ENCODE measurements at places on chromosomes 2 and 18.

DNA sequence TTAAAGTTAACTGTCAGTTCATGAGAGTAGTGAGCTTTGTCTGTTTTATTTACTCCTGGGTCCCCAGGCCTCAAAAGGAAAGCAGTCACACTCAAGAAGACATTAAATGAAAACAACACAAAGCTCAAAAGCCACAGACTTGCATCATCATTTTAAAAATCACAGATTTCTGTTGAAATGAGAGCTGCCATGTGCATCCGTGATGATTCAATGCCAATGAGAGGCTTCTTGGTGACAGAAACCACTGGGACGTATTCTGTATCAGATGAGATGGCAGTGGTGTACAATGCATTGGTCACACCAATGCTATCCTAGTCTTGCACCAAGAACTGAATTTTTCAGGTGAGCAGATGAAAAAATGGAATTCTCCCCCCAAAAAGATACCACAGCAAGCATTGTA is 204.8 kb downstream of the ANAPC1 start:
- DNase-seq, result no peak

DNA sequence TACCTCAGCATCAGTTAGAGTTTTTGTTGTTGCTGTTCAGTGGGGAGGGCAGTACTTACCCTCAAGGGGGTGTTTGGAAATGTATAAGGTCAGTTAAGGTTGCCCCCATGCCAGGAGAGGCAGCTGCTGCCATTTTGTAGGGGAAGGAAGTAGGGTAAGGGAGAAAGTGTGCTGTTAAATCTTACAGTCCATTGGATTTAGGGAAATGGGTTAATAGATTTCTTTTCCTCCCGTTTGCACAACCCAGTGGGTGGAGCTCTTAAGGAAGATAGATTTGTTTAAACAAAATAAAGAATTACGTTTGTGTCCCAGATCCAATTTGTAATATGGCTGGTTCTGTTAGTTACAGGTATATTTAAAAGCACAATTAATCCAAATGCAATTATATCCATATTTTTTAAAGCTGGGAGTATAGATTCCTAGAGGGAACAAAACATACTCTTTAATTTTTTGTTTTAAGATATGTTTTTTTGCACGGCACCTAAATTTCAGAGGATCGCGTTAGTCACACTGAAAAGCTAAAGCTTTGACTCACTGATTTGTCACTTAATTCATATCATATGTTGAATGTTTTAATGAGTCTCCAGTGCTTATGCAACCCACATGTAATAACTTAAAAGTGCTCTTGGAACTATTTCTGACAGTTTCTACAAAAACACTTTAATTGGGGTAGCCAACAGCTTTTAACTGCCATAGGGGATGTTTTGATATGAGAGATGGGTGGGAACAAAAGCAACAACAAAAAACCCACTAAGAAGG is 9.0 kb upstream of the CWC22 start:
- no peak for DNase-seq

DNA sequence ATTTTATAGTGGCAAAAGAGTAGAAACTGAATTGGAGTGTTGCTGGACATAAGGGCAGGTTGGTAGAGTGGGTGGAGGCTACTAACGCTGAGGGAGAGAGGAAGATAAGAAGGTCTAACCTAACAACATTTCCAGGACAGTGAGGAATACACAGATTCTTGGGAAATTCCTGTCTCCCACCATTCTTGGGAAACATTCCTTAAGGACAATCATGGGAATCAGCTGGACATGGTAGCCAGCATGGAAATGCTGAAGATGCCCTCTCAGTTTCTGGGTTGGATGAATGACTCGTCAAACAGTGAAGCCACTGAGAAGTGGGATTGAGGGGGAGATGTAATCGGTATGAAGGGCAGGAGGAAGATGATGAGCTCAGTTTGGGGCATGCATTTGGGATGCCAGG is 265.4 kb downstream of the AFF3 start:
- DNase-seq, result no peak

DNA sequence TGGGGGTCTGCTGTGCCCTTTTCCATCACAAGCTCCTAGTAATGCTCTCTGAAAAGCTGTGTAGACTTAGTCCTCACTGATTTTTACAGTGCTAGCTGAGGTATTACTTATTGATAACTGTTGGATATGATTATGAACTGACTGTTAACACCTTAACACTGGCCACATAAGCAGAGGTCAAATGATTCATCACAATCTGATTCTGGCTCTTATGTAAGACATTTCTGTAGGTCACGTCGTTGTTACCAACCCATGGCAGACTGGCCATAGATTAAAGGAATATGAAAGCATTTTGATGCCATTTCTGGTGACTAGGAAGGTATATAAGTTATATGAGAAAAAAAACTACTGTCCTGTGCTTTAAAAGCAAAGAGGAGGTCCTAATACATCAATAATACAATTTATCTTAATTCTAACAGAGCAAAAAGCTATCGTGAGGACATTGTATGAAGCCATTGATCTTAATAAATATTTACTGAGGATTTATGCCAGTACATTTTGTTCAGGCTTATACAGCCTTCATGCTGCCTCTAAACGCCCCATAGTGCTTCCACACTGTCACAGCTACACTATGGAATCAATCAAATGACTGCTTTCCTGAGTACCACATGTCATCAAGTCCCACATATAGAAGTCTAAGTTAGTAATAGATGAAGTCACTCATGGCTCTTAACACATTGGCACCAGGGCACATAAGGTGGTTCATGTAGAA is 6.9 kb upstream of the RND3 start:
- DNase-seq, result no peak

DNA sequence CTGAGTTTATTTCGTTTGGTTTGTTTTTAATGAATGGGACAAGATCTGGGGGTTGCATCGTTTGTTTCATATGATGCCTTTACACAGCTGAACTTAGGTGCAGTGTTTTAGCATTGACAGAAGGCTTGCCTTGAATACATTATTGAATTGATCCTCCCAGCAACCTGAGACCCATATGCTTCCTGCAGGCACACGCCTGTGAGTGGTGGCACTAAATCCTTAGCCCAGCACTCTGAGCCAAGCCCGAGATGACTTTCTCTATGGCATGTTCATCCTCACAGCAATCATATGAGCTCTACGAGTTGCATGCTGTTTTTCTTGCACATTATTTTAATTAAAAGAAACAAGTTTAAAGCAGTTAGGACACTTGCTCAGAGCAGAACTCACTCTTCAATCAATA is 47.8 kb upstream of the AGAP1 start:
- no peak for DNase-seq

DNA sequence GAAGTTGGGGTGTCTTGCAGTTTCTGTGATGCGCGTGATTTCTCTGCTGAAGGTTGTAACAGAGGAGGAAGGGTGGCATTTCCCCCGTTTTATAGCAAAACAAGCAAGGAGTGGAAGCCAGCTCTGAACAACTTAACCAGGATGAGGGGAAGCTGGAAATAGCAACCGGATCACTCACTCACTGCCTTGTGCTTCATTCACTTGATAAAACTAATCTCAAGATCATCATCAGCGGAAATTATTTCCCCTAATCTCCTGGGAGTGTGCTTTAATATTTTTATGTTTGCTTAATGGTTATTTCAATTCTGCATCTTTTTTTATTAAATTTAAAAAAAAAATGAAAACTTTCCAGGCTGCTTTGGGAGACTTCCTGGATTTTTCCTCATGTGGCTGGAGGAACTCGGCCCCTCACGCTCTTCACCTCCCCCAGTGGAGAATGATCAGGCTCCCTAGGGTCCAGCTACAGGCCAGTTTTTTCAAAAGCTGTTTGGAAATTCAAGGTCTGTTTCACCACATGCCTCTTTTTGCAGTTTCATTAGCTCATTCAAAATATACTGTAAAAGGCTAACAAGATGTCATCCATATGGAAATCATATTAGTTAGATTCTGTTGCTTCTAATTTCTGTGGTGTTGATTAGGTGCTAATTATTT is 31.7 kb downstream of the CABLES1 start:
- no peak for DNase-seq

DNA sequence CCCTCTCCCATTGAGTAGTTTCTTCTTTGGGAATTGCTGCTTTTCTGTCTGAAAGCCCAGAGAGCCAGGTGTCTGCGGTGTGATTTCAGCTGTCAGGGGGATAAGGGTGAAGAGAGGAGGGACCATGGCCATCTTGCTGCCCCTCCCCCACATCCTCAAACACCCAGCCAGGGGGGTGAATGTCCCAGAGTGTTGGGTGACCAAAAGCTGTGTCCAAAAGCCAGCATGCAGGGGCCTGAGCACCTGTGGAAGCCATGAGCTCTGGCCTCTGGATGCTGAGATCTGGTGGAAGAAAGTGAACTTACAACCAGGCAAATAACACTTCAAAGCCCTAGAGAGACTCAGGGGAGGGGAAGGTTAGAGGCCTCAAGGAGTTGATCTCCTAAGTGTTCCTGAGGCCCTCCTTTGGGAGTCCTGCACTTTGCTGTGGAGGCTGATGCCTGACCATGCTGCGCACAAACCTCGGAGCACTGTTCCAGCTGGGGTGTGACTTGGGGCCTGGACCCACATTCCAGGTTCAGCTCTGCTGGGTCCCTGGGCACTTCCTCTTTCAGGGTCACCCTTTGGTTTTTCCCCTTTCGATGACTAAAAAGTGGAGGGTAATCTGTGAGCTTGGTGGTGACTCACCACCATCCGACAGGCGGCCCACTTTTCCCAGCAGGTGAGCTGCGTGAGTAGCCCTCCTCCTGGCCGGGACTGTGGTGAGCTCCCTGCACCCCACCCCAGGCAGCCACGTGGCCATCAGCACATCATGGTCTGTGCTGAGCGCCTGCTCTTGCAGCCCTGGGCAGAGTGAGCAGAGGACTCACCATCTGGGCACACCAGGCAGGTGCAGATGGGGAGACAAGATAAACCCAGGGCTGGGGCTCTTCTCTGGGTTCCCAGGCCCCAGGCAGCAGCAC is 66.8 kb upstream of the FOSL2 start:
- peak; percentile 37 for DNase-seq

DNA sequence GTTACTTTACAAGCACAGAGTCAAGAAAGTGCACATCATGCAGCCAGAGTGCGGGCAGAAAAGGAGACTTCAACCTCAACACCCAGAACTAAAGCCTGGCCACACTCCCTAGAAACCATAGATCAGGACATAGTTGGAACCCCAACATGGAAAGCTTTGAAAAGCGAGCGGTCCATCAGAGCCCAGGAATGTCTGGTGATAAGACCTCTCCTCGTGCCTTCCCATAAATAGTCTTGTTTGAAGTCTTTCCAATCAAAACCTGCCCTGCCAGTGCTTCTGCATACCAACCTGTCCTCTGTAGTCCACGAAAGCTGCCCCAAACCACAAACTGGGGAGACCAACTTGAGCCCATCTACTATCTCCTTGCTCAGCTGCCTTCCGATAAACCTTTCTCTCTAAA is 55.5 kb downstream of the NEURL3 start:
- DNase-seq, result no peak

DNA sequence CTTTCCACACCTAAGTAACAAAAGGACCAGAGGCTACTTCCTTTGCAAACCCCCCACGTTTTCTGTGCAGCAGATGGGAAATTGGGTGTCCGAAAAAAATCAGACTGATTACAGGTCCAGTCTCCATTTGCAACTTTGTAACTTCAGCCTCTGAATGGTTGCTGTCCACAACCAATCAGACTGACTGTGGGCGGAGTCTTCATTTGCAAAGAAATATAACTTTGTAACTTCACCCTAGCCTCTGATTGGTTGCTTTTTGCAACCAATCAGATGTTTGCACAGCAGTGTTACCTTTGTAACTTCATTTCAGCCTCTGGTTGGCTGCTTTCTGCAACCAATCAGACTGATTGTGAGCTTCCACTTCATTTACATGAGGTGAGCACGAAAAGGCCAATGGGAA is 27.8 kb upstream of the CACNB4 start:
- no peak for DNase-seq

- DNase-seq, result no peak
Measured at GRCh38 chr18:55328301-55328700, 259.7 kb downstream of the TCF4 start.

DNA sequence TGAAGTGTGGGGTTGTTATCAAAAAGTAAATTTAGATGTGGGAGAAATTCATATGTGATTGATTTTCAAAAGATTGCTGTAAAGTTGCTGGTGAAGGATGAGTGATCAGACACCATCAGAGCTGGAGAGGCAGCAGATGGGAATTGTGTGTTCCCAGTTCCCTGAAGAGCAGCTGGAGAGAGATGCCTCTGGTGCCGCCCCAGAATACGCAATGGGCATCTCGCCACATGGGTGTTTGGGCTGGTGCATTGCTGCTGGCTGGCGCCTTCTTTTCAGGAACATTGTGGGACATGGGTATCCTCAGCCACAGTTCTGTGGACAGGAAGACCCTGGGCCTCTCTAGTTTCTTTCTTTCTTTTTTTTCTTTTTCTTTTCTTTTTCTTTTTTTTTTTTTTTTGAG is 11.9 kb downstream of the ATG4B start:
- no peak for DNase-seq

- DNase-seq, result no peak
Measured at GRCh38 chr2:112923967-112924338, 13.0 kb downstream of the IL37 start.

- DNase-seq, result no peak
Measured at GRCh38 chr2:209505410-209505809, 81.6 kb downstream of the MAP2 start.

GRCh38 chr2:108267101-108267500 is 21.6 kb upstream of the SULT1C2 start:
- no peak for DNase-seq

DNA sequence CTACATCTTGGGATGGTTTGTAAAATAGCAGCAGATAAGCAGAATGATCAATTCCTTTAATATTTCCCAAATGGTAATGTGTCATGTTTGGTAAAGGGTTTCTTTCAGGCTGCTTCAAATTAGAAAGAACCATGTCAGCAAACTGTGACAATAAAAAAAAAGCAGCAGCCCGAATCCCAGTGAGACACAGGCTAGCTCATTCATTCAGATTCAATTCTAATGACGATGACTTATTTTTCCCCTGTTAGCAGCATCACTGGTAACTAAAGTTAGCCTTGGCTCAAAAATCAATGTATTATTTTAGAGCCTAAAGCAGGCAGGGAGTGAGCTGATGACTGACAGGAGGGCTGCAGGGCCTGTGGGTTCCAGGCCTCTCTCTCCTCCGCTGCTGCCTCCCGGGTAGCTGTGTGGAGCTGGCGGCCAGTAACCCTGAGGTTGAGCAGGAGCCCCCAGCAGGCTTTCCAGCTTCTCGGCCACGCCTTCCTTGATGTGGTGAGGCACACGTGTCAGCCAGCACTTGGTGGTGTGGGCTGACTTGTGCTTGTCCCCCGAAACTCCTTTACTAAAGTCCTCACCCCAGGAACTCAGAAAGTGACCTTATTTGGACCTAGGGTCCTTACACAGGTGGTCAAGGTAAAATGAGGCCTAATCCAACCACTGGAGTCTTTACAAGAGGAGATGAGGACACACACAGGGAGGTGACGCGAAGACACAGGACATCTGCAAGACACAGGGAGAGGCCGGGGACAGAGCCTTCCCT is 120.5 kb upstream of the HS6ST1 start:
- no peak for DNase-seq

- DNase-seq, result no peak
Measured at GRCh38 chr2:120818441-120818920, 82.8 kb downstream of the GLI2 start.

GRCh38 chr2:86211033-86211795 is 12.0 kb downstream of the MRPL35 start:
- no peak for DNase-seq

DNA sequence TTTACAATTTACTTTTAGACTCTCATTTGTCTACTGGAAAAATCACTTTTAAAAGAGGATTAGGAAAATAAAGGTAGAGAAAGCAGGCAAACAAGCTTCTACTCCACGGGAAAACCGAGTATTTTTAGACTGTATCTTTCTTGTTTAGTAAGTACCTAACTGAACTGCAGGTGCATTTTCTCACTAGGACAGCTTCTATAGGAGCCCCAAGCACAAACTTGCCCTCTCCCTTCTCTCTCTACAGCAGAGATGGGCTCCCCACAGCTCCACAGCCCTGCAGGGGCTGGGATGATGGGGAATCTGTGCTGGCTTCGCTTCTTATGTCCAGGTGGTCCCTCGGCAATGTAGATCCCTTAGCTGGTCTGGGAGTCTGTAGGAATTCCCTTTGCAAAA is 16.2 kb downstream of the PSTPIP2 start:
- no peak for DNase-seq
